Type B pancreatic cell (in vitro differentiated cells): ENCODE measurements at places on chromosomes 12 and 14.

GRCh38 chr14:65834812-65835211 is 422.3 kb downstream of the FUT8 start:
- DNase-seq, result no peak

GRCh38 chr14:92041203-92041602 is 1.3 kb upstream of the TRIP11 start:
- DNase-seq, result no peak

DNA sequence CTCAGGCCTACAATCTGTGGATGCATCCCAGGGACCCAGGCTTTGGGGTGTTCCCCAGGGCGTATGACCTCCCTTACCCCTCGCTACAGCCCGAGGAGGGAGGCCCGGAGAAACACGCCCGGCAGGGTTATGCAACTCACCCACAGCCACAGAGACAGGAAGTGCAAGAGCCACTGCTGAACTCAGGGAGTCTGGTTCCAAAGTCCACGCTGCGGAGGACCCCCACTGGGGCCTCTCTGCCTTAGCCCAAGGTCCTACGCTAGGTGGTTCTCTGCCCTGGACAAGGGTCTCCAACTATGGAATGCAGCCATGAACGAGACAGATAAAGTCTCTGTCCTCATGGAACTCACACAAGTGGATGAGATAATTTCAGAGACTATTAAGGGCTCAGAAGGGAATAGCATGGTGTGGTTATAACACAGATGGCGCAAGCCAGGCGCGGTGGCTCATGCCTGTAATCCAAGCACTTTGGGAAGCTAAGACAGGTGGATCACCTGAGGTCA is 11.3 kb downstream of the SCARB1 start:
- DNase-seq, result no peak

DNA sequence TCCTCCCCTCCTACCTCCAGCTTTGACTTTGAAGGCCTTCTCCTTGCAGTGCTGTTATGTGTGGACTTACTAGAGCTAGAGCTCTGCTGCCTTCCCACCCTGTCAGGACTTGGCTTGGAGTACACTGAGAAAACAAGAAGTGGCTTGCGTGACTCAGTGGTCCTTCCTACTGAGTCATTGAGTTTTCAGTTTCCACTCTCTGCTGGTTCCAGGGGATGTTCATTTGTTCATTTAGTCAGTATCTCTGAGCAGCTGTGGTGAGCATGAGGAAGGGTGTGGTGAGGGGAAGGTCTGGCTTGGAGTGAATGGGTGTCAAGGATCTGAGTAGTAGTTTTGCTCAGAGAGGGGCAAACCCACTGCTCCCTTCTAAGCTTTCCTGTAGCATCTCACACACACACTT is 17.2 kb upstream of the ELK3 start:
- no peak for DNase-seq

DNA sequence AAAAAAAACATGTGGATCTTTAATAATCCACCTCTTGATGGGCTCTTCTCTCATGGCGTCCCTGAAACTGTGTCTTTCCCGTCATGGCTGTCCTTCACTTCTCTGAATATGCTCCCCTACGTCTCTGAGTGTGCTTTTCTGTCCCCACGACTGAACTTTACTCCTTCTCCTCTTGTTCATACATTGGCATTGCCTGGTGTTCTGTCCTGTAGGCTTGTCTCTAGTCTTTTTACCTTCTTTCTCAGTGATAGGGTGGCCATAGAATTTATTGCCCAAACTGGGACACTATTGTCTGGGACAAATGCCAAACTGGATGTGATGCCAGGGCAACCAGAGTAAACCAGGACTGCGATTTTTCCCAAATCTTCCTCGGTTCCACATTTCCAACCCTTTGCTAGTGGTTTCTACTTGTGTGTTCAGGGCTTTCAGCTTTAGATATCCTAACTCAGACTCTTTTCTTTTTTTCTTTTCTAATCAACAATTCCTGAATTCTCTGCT is 202.2 kb downstream of the ATP23 start:
- DNase-seq, result no peak

GRCh38 chr14:61129168-61129745 is 148.2 kb downstream of the SLC38A6 start:
- DNase-seq, result no peak

DNA sequence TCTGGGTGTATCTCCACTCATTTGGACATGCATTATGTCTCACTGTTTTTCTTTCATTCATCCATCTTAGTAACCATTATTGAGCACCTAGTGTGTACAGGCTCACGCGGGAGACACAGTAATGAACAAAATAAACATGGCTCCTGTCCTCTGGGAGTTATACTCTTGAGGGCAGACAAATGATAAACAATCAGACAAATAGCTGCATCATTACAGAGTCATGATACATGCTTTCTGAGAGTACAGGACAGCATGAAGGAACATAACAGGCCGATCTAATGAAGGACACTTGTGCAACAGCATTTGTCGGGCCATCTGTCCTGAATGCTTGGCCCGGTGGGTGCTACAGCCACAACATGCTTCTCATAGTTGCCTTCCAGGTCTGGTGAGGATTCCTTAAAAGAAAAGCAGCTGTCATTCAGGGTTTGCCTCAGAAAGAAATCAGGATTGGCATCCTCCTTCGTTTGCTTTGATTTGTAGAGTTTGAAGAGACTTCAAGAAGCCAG is 77.2 kb upstream of the EGLN3 start:
- no peak for DNase-seq

GRCh38 chr12:69527506-69528272 is 57.5 kb downstream of the FRS2 start:
- DNase-seq, result no peak

DNA sequence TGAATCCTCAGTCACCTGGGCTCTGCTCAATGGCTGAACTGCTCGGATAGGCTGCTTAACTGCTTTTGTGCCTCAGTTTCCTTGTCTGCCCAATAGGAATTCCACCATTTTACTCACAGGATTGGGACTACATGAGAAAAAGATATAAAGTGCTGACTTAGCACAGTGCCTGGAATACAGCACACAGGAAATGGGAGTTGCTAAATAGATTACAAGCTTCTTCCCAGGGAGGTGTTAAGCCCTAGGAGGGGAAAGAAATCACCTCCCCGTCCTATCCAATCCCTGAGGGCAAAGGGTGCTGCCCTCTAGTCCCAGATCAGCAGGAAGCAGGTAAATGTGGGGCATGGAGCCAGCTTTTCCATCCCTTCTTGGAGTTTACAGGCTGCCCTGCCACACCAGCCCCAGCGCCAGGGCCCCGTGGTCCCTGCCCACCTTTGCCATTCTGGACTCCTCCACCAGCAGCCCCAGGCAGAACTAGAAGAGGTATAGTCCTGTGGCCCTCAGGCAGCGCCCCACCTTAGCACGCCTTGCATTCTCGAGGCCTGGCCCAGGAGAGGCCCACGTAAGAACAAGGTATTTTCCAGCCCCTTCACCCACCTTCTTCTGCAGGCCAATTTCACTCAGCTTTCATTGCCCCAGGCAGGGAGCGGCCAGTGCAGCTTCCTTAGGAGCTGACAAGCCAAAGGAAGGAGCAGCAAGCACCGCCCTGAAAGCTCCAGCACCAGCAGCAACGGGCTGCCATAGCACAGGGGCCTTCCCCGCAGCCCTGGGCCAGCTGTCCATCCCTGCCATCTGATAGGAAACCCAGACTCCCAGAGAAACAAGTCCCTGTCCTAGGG is 28.8 kb upstream of the RPLP0 start:
- no peak for DNase-seq

GRCh38 chr12:27969624-27970400 is 2.7 kb downstream of the PTHLH start:
- DNase-seq, result peak; percentile 79

- DNase-seq, result no peak
Observed at GRCh38 chr14:69261761-69262331, 1.9 kb downstream of the GALNT16 start.

DNA sequence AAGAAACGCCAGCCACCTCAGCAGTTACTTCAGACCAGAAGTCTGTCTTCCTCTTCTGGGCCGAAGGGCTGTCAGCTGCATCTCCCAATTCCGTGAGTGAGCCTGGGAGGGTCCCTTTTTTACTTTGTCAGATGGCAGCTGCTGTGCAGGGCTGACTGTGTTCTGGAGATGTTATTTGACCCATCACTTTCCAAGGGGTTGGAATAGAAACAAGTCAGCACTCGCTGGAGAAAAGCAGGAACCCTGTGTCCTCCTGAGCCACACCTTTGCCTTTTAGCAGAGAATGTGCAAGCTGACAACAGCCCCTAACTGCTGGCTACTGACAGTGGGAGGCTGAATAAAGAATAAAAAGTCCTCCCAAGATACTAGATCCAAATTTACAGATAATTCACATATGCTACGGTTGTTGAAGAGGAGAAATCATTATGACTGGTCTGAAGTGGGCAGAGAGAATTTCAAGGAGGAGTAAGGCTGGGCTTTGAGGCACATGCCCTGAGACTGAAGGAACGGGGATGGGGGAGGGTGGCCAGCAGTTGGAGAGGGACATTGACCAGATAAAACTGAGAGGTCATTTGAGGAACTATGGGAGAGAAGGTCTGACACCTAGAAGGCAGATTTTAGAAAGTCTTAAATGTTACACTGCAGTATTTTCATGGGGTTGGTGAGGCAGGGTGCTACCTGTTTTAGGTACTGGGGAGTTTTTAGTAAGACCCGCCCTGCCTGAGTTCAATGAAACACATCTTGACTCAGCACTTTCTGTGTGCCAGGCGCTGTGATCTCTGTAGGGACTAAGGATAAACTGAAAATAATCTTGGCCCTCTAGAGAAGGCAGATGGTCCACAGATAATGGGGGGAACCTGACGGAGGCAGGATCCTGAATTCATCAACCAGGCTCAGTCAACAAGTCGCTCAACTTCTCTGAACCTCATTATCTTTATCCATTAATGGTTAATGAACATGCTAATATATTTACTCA is 27.4 kb downstream of the FAM234B start:
- no peak for DNase-seq

DNA sequence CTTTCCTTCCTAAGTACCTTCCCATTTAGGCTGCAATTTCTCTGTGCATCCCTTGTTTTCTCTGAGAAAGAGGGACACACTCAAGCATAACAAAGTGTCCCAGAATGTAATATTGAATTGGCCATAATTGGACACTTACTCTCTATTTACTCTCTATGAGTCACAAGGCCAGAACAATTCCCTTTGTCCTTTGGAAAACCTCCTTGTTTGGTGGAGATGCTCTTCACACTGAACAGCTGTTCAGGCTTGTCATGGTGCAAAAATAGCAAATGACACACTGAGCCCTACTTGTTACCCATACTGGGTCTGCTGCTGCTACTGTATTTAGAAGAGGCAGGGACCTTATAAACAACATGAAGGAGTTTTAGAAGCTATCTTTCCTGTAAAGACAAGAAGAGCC is 1590.5 kb upstream of the TMEM132C start:
- no peak for DNase-seq

DNA sequence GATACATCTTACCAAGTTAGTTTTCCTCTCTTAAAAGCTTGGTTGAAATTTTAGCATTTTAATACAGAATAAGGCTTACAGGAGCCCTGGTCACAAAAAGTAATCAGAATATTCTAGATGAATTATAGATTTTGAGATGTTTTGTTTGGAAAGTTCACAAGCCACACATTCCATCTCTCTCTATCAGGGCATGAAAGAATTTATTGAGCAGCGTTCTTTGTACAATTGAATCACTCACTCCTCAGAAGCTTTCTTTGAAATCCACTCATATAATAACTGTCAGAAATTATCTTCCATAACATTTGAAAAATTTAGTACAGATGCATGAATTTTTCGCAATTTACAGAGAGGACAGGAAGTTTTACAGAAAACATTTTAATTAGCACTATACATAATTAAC is 938.6 kb upstream of the MDGA2 start:
- no peak for DNase-seq

- no peak for DNase-seq
Observed at GRCh38 chr12:132286912-132287311, 42.5 kb downstream of the GALNT9 start.

- no peak for DNase-seq
Observed at GRCh38 chr12:127984386-127985055, 282.4 kb upstream of the TMEM132C start.

DNA sequence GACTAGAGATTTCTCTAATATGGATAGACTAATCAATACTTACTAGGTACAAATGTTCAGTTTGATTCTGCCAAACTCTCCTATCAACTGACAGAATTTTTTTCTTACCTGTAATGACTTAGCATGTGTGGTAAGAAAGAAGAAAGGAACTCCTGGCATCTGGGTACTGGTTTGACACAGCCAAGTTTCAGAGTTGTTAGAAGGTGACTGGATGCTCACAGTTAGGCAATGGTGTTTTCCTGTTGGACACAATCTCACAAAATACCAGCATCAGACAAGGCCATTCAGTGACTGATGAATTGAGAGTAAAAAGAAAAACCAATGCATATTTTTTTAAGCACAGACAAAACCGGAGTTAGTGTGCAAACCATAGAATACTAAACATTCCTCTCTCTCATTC is 4.2 kb downstream of the MUCL1 start:
- DNase-seq, result no peak

GRCh38 chr12:101862245-101862644 is 15.1 kb upstream of the DRAM1 start:
- DNase-seq, result no peak

DNA sequence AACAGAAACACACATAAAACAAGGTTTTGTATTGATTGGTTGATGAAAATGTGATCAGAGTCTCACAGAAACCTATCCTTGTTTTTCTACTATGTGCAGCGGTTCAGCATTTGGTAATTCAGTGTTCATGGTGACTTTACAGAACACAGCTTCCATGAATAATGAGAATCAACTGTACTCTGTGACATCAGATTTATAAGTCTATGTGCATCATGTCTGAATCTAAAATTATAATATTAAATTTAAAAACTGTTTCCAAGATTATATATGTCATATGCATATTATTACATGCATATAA is 104.3 kb downstream of the SLC16A7 start:
- DNase-seq, result no peak

GRCh38 chr12:104410786-104411185 is 46.0 kb upstream of the CHST11 start:
- DNase-seq, result no peak

GRCh38 chr14:105165761-105166485 is 2.7 kb downstream of the JAG2 start:
- no peak for DNase-seq

DNA sequence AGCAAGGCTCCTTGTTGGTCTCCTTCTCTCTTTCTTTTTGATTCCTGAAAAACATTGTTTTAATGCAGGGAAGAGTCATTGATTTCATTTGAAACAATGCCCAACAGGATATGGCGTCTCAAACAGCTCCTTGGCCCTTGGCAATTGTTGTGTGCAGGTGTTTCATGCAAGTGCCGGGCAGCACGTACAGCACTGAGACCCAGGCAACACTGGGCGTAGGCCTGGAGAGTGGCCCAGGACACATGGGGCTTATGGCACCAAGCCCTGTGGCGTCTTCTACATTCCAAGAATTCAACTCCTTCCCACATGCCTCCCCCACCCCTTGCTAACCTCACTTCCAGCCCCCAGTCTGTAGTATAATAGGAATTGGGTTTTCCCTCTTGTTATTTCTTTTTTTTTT is 230.4 kb downstream of the SPTSSA start:
- no peak for DNase-seq

GRCh38 chr12:122116707-122117535 is 38.4 kb downstream of the MLXIP start:
- DNase-seq, result no peak

- DNase-seq, result no peak
Observed at GRCh38 chr12:92771001-92771400, 68.2 kb downstream of the PLEKHG7 start.

- DNase-seq, result no peak
Observed at GRCh38 chr14:68418174-68419118, 374.4 kb downstream of the ZFP36L1 start.

- DNase-seq, result peak; percentile 85
Observed at GRCh38 chr12:124940393-124941169, 26.1 kb upstream of the UBC start.

GRCh38 chr12:122873540-122873939 is 22.4 kb downstream of the VPS37B start:
- no peak for DNase-seq

GRCh38 chr12:40775661-40776060 is 83.4 kb downstream of the CNTN1 start:
- DNase-seq, result no peak
